ENCODE measurements at places on chromosomes 6 and 20.

GRCh38 chr20:25538838-25539665 is 46.3 kb downstream of the NINL start:
- no peaks in the 10 kb centered on the region for H3K36me3 ChIP-seq
- H3K4me1 ChIP-seq = peaks cover 20% of the 10 kb centered on the region
- no peak for DNase-seq
- no peaks in the 10 kb centered on the region for H3K27me3 ChIP-seq

DNA sequence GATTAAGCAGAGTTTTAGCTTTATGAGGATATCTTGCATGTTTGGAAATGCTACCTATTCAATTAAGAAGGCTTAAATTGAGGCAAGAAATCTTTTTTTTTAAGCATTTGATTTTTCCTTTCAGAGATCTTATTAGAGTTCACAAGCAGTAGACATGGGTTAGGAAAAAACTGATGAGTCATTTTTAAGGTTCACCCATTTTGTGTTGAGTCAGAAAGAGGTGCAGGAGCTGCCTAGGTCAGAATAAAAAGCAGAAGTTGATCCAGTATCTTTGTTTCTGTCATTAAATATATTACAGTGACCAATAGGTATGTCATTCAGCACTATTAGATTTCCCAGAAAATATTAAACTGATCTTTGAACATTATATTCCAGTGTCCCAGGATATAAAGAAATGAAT is 306.8 kb downstream of the LMBRD1 start:
- H3K4me1 ChIP-seq = no peaks in the 10 kb centered on the region
- no peak overlapping the region for H3K4me3 ChIP-seq
- H3K36me3 ChIP-seq = no peaks in the 10 kb centered on the region
- H3K27me3 ChIP-seq = no peaks in the 10 kb centered on the region
- no peak for DNase-seq

DNA sequence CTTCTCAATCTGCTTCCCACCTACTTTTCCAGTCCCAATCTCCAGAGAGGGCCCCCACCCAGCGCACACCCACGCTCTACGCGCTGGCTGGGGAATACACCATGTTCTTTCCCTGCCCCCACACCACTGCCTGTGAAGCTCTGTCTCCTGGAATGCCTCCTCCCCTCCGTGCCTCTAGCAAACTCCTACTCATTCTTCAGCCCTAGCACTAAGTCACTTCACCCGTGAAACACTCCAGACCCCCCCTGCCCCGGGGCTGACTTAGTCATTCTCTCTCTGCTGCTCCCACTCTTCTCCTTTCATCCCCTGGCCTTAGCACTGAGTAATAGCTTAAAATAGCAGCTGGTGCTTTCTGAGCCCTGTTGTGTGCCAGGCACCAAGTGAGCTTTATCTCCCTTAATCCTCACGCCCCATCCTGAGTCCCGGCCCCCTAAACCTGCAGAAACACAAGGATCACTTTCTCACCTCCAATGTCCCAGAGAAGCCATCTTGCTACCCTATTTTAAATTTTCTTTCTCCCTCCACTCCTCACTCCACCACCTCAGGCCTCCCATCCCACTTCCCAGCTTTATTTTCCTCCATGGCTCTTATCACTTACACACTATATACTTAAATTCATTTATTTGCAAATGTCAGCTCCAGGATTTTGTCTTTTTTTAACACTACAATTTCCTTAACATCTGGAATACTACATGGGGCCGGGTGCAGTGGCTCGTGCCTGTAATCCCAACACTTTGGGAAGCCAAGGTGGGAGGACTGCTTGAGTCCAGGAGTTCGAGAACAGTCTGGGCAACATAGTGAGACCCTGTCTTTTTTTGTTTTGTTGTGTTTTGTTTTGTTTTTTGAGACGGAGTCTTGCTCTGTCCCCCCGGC is 6.3 kb upstream of the PARD6B start:
- no peaks in the 10 kb centered on the region for H3K27me3 ChIP-seq
- peaks cover 8% of the 10 kb centered on the region for H3K4me1 ChIP-seq
- H3K27ac ChIP-seq = no peak overlapping the region
- peak; percentile 72 for DNase-seq
- H3K36me3 ChIP-seq = no peaks in the 10 kb centered on the region

- DNase-seq = no peak
- H3K36me3 ChIP-seq = no peaks in the 10 kb centered on the region
- no peaks in the 10 kb centered on the region for H3K27me3 ChIP-seq
- H3K27ac ChIP-seq = no peak overlapping the region
These were observed 49.9 kb upstream of the COL21A1 start for GRCh38 chr6:56297022-56297989.

DNA sequence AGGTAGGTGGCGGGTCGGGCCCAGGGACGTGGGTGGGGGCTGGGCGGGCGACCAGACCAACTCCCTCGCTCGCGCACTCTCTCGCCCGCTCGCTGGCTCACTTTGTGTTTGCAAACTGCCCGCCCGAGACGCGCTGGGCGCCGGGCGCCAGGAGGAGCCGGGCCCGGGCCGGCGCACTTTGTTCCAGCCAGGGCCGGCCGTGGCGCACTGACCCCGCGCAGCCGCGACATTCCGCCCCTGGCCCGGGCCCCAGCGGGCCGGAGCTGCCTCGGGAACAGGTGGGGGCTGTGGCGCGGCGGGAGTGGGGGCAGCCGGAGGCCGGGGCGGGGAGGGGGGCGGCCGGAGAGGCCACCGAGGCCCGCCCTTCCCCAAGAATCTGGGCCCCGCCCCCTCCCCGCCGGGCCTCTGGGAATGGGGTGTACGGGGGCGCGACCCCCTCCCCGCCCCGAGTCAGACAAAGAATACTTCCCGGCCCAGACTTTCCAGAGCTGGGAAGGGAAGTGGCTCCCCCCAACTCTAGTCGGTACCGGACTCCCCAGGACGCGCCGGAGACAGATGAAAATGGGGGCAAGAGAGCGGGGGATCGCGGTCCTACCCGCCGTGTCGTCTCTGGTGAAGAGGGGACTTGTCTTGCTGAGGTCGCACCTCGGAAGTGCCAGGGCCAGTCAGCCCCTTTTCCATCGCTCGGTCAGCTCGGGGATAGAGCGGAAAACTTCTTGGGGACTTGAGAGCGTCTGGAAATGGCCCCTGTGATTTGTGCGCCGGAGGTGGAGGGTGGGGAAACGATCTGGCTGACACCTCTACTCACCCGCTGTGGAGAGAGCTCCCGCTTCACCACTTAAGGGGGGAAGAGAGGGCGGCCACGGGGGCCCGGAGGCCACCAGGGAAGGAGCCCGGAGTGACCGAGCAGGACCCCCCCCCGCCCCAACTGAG is 951 bp downstream of the FOXP4 start:
- H3K27ac ChIP-seq = peak overlapping the region; percentile 63
- DNase-seq = peak; percentile 80
- H3K4me1 ChIP-seq = peaks cover 30% of the 10 kb centered on the region
- no peaks in the 10 kb centered on the region for H3K27me3 ChIP-seq
- no peaks in the 10 kb centered on the region for H3K36me3 ChIP-seq
- H3K4me3 ChIP-seq = peak overlapping the region; percentile 78

DNA sequence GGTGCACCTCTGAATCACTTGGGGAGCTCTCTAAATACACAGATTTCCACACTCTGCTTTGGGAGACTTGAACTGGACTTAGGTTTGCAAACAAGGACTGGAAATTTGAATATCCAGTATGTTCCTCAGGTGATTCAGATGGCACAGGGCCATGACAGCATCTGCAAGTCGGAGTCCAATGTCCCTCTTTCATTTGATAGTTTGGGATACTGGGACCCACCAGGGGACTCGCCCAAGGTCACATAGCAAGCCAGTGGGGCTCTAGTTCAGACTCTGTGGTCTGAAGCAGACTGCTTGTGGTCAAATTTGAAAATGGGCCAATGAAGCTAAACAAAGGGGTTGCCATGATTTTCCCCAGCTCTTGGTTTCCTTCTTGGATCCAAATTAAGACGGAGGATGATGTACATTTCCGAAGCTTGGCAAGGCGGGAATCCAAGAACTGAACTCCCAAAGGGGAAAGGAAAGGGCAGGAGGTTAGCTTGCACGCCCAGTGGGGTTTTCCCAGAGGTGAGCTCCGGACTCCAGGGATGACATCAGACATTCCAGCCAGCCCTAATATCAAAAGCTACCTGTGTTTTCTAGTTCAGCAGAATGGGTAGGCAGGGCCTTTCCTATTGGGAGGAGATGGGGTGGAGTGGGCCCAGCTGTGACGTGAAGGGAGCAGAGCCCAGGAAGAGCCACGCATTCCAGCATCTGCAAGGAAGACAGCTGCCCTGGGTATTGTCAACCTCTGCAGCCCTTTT is 3.4 kb upstream of the SYS1 start:
- H3K4me1 ChIP-seq = peaks cover 58% of the 10 kb centered on the region
- DNase-seq = no peak
- H3K36me3 ChIP-seq = no peaks in the 10 kb centered on the region
- no peaks in the 10 kb centered on the region for H3K27me3 ChIP-seq
- H3K27ac ChIP-seq = peak overlapping the region; percentile 75

- H3K4me3 ChIP-seq = no peak overlapping the region
- no peaks in the 10 kb centered on the region for H3K36me3 ChIP-seq
- no peak for DNase-seq
- no peaks in the 10 kb centered on the region for H3K27me3 ChIP-seq
- no peaks in the 10 kb centered on the region for H3K4me1 ChIP-seq
- no peak overlapping the region for H3K27ac ChIP-seq
These were observed 16.2 kb upstream of the BLCAP start for GRCh38 chr20:37543828-37544227.

DNA sequence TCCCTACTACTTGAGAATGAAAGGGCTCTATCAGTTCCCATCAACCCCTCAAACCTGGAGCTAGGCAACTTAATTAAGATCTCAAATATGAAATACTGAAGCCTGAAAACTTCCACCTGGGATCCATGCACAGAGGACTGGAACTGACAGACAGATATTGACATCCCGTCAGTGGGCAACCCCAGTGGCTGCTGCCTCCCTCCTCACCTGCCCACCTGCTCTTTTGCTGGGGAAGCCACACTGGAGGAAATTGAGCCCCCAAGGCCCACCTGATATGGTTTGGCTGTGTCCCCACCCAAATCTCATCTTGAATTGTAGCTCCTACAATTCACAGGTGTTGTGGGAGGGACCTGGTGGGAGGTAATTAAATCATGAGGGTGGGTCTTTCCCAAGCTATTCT is 192.8 kb downstream of the LRFN2 start:
- H3K27me3 ChIP-seq = no peaks in the 10 kb centered on the region
- no peak overlapping the region for H3K4me3 ChIP-seq
- H3K4me1 ChIP-seq = no peaks in the 10 kb centered on the region

DNA sequence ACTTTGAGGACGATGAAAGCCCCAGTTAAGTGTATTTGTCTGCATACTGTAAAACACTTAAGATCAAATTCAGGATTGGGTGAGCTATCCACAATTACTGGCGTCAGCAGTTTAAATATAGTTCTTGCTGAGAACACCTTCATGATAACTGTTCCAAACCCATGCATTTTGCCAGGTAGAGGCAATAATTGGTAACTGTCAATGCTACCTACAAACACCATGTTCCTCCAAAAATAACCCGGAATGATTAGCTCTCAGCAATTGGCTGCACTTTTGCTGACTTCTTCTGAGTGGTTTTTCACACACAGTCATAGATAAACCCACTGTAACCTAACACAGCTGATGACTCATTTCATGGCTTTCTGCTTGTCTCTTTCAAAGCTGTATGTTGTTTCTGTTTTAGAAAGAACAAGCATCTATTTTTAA is 1358.6 kb upstream of the GJE1 start:
- H3K4me1 ChIP-seq = no peaks in the 10 kb centered on the region
- no peak overlapping the region for H3K4me3 ChIP-seq
- no peak for DNase-seq

DNA sequence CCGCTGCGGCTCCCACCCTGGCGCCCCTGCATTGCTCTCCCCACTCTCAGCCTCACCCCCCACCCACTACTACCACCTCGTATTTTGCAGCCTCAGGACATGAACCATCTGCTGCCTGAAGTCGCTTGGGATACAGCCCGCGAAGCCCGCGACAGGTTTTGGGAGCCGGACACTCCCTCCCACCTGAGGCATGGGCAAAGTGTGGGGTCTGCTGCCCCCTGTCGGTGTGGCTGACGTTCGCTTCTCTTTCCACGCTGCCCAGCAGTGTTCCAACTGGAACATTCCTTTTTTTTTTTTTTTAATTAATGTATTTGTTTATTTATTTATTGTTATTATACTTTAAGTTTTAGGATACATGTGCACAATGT is 15.3 kb upstream of the LPA start:
- H3K4me3 ChIP-seq = no peak overlapping the region
- peak; percentile 67 for DNase-seq
- no peaks in the 10 kb centered on the region for H3K36me3 ChIP-seq
- H3K4me1 ChIP-seq = no peaks in the 10 kb centered on the region
- no peak overlapping the region for H3K27ac ChIP-seq
- peaks cover 7% of the 10 kb centered on the region for H3K27me3 ChIP-seq

GRCh38 chr20:11716239-11716944 is 201.3 kb upstream of the BTBD3 start:
- H3K4me3 ChIP-seq = no peak overlapping the region
- no peak for DNase-seq
- no peak overlapping the region for H3K27ac ChIP-seq
- no peaks in the 10 kb centered on the region for H3K4me1 ChIP-seq

DNA sequence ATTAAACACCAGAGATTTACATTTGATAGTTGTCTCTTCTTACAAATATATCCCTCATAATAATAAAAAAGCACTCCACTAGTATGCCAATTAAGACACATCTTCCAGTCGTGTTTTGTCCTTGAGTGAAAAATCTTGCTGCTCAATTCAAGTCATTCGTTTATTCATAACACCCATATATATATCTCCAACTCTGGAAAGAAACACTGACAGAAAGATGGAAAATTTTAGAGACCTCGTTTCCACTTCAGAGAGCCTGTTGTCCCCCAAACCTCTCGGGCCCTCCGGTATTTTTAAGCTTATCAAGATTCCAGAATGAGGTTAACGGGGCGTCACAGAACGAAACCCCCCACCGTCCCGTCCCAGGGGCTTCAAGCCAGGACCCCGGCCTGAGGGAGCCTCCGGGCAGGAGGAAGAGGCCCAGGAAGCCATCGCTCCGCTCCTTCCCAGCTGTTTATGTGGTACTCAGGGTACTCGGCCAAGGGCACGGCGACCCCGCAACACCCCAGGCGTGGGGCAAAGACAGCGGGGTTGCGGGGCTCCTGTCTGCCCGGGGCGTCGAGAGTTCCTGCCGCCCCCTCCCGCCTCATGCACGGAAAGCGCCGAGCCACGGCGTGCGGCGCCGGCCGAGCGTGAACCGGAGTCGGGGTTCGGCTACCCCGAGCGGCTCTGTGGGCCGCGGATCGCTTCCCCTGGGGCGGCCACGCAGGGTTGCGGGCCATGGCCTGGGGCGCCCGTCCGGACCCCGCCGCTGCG is 623 bp upstream of the SNX9 start:
- peak overlapping the region; percentile 82 for H3K27ac ChIP-seq
- H3K27me3 ChIP-seq = peaks cover 3% of the 10 kb centered on the region
- H3K4me1 ChIP-seq = peaks cover 17% of the 10 kb centered on the region
- H3K4me3 ChIP-seq = peak overlapping the region; percentile 54
- peak; percentile 68 for DNase-seq
- no peaks in the 10 kb centered on the region for H3K36me3 ChIP-seq

DNA sequence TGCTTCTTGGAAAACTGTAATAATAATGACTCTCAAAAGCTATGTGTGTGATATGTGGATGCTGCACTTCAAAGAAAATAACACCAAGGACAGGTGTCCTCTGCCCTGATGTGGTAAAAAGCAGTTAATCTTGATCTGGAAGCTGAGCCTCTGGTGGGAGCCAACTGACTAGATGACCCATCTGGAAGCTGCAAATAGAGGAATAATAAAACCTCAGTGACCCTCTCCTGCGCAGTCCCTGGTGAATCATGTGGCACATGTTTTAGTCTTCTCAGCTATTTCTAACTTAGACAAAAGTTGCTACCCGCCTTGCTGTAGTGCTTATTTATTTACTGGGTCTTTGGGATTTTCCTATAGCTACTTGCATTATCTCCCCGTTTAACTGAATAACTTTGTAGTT is 47.3 kb downstream of the TP53INP2 start:
- peaks cover 91% of the 10 kb centered on the region for H3K36me3 ChIP-seq
- H3K4me1 ChIP-seq = no peaks in the 10 kb centered on the region
